ENCODE measurements at places on chromosomes 16 and 17.

DNA sequence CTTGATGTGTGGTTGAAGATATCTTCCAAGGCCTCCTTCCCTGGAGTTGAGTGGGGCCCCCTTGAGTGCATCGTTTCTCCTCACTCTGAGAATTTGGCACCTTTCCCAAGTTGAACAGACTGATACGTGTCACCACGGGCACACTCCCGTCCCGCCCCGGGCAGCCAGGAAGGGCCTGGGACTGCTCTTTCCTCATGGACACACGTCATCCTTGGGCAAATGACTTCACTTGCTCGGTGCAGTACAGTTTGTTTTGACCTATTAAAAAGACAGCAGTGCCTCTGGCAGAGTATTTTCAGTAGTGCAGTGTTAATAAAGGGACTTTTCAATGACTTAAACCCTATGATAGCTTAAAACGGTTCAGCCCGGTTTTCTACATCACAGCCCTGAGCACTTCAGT is 59.9 kb downstream of the SEC14L1 start:
- no peak for DNase-seq

DNA sequence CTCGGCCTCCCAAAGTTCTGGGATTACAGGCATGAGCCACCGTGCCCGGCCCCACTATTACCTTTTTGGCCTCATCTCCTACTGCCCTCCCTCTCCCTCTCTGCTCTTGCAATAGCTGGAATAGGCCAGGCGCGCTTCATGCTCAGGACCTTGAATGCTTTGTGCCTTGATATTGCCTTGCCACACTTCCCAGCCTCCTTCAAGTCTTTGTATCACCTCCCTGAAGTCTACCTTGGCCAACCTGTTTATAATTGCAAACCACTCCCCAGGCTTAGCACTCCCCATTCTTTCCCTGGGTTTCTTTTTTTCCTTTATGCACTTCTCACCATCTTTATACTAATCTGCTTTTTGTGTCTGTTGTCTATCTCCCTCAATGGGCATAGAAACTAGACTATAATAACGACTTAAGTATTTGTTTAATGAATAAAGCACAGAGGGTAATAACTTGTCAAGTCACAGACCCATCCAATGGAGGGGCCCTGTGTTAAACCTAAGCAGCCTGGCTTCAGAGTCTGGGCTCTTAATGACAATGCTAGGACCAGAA is 6.6 kb downstream of the OGFOD1 start:
- DNase-seq: no peak

- no peak for DNase-seq
These were observed 5.0 kb upstream of the TM4SF5 start for GRCh38 chr17:4766723-4767122.

DNA sequence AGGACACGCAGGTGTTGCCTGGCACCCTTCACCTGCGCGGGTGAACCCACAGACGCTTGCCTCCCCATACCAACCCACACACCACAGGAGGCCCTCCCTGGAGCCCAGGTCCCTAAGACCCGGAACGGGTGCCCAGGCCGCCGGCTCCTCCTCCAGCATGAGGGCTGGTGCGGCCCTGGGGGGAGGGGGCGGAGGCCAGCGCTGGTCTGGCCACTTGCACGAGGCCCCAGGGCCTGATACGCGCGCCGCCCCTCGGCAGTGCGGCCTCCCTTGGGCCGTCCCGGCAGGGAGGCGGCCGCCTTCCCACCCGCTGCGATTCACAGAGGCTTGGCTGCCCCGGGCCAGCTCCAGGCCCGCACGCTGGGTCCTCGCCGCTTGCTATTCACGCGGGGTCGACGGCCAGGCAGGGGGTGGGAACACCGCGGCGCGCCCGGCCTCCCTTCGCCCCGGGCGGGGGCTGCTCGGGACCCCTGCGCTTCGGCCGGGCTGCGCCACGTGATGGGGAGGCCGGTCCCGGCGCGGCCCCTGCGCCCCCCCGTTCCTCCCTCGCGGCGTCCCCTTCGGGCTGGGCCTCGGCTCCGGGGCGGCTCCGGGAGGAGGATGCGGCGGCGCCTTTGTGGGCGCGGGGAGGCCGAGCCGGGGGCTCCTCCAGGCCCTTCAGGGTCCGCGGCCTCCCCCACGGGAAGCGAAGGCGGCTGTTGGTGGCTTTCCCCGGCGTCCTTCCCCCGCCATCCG is 685 bp downstream of the FASN start:
- DNase-seq: no peak

GRCh38 chr16:83134638-83135037 is 507.9 kb downstream of the CDH13 start:
- no peak for DNase-seq

DNA sequence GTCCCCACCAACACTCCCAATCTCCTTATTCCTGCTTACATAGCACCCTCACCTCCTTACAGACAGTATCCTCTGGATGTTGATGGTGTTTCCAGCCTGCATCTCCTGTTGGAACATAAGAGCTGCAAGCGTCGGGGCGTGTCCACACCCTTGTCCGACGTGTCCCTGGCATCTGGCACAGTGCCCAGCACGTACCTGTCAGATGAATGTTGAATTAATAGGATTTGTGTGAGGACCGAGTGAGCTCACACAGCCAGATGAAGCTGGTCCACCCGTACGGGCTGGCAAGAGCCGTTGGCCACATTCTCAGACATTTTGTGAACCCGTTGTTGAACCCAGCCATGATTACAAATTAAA is 12.2 kb upstream of the CBX4 start:
- DNase-seq: no peak

DNA sequence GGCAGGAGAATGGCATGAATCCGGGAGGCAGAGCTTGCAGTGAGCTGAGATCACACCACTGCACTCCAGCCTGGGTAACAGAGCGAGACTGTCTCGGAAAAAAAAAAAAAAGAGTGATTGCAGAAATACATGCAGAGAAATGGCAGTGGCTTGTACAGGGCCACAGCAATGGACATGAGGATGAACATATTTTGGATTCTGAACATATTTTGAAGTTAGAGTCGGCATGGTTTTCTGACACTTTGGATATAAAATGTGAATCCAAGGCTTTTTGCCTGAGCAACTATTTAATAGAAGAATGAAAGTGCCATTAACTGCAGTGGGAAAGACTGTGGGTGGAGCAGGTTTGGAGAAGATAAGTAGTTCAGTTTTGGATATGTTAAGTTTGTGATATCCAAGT is 35.8 kb downstream of the CPD start:
- no peak for DNase-seq

DNA sequence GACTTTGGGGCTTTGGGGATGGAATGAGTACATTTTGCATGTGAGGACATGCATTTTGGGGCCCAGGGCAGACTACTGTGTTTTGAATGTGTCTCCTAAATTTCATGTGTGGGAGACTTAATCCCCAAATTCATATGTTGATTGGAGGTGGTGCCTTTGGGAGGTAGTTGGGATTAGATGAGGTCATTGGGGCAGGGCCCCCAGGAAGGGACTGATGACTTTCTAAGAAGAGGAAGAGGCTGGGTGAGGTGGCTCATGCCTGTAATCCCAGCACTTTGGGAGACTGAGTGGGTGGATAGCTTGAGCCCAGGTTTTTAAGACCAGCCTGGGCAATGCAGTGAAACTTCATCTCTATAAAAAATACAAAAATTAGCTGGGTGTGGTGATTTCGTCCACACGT is 42.8 kb upstream of the RAI1 start:
- DNase-seq: no peak

GRCh38 chr16:4383591-4384444 is 12.2 kb downstream of the VASN start:
- DNase-seq: no peak

DNA sequence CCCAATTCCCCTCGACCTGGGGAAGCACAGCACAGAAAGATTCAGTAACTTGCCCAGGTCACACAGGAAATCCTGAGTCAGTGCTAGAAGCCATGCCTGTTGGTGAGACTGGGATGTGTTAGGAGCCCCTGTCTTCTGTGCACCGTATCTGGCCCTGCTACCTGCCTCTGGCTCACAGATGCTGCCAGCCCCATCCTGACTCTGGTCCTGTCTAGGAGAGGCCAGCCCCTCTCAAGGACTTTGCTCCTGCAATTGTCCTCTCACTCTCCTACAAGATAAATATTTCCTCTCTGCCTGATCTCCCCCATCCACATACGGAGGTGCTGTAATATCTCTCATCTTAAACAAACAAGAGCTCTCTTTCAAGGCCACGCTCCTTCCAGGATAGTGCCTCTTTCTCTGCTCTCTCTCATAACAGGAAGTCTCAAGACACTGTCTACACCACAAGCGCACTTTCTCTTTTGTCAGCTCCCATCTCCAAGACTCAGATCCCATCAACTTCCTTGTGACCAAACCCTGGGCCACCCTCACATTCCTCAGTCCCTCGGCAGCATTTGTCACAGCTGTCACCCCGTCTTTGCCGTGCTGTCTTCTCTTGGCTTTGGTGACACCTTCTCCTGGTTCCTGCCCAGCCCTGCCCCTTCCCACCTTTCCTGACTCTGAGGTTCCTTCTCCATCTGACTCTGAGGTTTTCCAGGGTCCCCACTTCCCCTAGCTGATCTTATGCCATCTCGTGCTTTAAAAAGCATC is 1.9 kb downstream of the SLC13A2 start:
- no peak for DNase-seq

- DNase-seq: no peak
These were observed 3.1 kb upstream of the GSE1 start for GRCh38 chr16:85610059-85610445.

DNA sequence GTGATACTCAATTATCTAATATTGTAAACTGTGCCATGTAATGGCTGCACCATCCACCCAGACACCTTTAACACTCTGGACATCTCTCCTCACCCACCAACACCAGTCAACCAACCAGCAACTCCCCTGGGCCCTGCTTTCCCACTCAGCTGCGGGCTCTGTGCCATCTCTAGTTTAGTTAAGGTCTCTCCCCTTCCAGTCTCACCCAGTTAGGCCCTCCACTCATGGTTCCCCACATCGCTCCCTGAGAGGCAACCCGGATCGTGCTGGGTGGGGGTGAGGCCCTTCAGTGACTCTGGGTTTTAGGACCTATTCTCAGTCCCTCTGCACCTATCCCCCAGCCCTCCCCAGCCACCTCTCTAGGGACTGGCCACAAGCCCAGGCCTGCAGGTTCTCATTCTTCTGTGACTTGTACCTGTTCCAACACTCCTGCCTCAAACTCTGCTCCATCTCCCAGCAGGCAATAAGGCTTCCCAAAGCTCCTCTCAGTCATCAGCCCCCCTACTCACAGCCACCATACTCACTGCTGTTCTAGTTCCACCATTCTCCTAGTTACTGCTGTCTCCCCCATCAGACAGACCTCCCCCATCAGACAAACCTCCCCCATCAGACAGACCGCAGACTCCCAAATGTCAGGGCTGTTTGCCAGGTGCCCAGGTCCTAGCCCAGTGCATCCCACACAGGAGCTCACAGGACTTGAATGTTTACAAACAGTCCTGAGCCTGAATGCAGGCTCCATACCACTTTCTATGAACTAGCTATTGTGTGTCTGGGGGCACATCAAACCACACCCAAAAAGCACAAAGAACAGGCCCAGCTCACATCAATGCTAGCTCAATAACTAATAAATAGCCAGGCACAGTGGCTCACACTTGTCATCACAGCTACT is 2.6 kb downstream of the TK2 start:
- DNase-seq: no peak

GRCh38 chr16:30005341-30006094 is 5.3 kb downstream of the DOC2A start:
- DNase-seq: peak; percentile 55

- no peak for DNase-seq
These were observed 194.6 kb downstream of the STX8 start for GRCh38 chr17:9381068-9381467.

DNA sequence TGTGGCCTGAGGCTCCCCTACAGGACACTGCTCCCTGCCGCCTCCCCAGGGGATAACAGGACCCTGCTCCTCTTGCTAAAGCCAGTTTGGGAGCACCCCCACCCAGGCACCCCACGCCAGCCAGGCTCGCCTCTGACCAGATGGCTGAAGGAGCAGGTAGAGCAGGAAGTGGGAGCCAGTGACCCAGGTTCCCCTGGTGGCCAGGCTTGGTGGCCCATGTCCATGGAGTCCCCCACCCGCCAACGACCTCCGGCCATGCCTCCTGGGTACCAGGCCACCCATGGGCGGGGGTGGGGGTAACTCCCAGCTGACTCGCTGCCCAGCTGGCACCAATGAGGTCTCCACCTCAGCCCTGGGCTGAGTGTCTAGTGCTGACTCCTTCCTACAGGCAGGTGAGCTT is 10.0 kb downstream of the BCAR1 start:
- no peak for DNase-seq

DNA sequence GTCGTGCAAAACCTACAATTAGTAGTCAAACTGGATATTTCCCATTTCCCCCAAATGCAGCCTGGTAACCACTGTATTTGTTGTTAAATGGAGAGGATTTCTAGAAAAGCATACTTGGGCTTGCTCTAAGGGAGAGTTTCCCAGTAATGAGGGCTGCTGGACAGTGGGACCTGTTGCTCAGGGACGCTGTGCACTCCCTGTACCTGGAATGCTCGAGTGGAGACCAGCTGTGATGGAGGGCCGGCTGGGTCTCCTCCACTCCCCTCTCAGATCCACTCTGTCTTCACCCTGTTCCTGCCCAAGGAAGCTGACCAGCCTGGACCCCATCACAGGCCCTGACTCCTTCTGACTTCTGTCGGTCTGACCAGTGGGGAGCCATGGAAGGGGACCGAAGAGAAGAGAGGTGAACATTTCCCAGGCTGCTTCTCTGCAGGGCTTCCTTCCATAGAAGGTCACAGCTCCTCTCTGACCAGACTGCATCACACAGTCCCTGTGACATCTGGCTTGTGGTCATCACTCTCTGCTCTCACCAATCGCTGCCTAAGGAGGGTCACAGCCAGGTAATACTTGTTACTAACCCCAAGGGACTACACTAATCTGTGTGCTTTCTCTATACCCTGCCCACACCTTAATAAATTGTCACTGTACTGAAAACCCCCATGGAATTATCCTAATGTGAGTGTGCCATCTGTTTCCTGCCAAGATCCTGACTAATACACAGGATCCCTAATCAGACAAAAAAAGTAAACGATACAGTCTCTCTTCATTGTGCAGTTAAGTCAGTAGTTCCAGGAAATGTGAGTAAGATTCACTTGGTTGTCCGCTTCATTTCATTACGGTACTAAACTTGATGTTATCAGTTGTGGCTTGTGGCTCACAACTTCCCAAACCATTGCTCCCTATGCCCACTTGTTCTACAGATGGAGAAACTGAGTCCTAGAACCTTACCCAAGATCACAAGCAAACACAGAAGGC is 102.4 kb downstream of the CCT6B start:
- no peak for DNase-seq

- DNase-seq: no peak
These were observed 116.6 kb downstream of the PRKCB start for GRCh38 chr16:23952128-23952970.

Measured in SW 1271 (cell line).